Activated CD4-positive, alpha-beta T cell treated with anti-CD3 and anti-CD28 coated beads for 1 hour (primary cell): ENCODE measurements at places on chromosomes 16 and 17.

- DNase-seq: no peak
Observed at GRCh38 chr16:61374071-61374470, 662.2 kb downstream of the CDH8 start.

DNA sequence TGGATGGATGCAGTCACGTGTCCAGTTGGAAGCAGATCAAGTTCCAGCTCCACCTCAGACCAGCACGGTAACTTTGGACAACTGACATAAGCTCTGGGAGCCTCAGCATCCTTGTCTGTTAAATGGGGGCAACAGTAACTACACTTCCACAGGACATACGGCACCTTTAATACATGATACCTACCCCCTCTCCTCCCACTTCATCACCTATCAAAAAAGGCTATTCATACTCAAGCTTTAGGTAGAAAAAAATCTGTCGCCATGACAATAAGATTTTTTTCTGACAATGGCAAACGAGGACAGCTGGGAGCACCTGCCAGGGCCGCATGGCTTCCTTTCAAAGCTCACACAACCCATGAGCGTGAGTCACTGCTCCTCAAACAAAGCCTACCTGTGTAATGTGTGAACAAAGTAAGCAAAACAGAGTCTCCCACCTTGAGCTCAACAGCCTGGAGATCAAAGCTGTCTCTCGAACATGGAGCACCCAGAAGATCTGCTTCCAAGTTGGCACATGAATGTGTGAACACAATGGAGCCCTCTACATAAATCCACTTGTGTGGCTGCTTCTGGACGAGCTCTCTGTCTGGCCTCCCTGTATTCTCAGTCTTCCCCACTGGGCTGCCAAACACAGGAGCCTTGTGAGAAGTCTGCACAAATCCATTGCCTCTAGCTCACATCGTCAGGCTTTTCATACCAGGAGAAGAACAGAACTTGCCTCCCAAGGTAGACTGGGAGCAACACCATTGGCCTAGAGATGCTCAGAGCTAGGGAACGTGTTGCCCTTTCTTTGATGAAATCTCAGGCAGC lies 459.7 kb downstream of the SOX9 start:
- no peak for DNase-seq

DNA sequence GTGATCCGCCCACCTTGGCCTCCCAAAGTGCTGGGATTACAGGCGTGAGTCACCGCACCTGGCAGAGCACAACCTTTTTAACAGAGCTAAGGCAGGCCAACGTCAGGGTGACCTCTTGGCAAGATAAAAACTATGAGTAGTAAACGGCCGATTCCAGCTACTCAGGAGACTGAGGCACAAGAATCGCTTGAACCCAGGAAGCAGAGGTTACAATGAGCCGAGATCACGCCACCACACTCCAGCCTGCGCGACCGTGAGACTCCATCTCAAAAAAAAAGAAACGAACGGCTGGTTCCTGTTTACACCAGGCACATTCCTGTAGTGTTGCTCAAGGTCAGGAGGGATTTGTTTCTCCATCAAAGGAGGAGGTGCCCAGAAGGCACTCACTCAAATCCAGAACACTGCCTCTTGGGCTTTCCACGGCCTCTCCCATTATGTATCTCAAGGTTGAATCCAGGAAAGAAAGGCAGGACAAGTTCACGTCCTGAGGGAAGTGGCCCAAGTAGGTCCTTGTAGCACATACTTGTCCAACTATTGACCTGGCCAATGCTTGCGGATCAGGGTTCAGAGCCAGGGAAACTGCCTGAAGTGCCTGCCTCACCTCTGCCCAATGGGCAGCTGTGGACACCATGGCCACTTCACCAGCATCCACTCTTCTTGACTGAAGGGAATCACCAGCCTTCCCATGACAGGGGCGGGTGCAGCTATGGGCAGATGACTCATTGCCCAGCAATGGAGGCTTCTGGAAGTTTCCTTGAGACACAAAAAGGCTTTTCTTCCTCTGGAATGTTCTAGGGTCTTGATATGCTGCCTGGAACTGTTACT lies 13.5 kb downstream of the KNOP1 start:
- DNase-seq: no peak

GRCh38 chr17:81902023-81902652 lies at the start of gene NPB:
Gene NPB, plus strand, starts transcription at chr17:81902238. Its CDS starts 40 bp downstream, at chr17:81902278.
- DNase-seq: no peak

DNA sequence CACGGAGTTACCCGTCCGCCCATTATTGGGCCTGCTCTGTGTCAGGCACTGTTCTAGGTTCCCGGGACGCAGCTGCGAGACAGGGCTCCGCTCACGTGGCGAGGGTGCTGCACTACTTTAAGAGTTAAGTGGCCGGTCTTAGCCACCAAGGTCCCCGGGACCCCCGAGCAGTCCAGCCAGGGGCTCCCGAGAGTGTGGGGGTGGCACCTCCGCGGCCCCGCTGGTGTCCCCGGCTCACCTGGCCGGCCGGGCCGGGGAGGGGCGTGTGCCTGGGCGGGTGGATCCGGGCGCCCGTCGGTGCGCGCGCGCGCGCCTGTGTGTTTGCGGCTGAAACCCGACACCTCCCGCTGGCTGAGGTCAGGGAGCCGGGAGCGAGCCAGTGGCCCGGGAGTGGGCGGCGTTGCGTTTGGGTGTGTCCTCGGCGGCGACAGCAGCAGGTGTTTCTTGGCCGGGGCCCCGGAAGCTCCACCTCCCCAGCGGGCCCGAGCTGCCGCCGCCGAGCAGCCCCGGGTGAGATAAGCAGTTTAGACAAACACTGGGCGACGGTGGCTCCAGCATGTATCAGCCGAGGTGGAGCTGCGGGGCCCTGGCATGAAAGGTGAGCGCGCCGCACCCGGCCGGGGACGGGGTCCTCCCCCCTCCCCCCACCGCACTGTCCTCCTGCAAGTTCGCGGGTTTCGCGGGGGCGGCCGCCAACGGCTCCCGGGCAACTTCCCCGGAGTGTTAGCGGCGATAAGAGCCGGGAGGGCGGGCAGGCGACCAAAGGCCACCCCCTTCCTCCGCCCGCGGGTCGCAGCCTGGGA lies at the start of gene GSE1:
Gene GSE1, plus strand, starts transcription at position 522 of the 803 bp plus-strand sequence. Its CDS starts 70 bp downstream, at position 592.
- DNase-seq: peak; percentile 25

GRCh38 chr16:76614269-76614668 lies 337.1 kb downstream of the CNTNAP4 start:
- no peak for DNase-seq

- no peak for DNase-seq
Observed at GRCh38 chr16:7090628-7091115, 242.0 kb upstream of the RBFOX1 start.

- DNase-seq: no peak
Observed at GRCh38 chr17:15031975-15032374, 233.2 kb downstream of the PMP22 start.
